SK-N-SH (cell line): ENCODE measurements at places on chromosomes 13 and 19. TPM values are rescaled to one million over a fixed set of nuclear protein-coding genes. Genes with fewer than 3 reads are reported as not detected.

DNA sequence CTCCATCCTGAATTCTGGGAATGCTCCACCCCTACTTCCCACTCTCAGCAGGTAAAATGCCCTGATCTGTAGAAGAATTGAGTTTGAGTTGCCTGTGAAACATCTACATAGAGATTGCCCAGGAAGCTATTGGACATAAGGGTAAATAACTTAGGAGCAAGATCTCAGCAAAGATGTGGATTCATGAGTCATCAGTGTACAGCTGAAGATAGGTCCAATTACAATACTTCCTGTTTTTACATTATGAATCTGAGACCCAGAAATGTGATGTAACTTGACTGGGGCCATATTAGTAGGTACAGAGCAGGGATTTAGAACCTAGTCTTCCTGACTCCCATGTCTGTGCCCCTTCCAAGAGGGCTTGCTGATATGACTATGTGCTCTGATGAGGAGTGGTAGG is 79.4 kb upstream of the FNDC3A start:
- H3K4me1 ChIP-seq, result no peaks in the 10 kb centered on the region
- no peak overlapping the region for H3K27ac ChIP-seq
- H3K4me3 ChIP-seq, result no peak overlapping the region
- H3K36me3 ChIP-seq, result no peaks in the 10 kb centered on the region

DNA sequence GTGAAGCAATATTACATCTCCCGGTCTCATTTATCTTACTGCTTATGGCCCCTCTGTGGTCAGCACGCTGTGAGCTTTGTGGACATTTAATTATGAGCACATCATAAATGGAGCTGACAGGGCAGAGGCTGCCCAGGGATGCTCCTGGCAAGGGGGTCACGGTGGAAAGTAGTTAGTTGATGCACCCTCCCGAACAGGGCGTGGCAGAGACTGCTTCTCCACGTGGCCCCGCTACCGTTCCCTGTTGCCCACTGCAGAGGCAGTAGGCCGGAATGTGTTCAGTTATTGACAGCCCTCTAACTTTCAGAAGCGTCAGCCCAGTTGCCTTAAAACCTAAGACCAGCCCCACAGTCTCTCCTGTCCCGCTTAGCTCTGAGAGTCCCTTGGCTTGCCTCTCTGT is 180.3 kb upstream of the ZNF507 start:
- no peak overlapping the region for H3K4me3 ChIP-seq
- no peaks in the 10 kb centered on the region for H3K36me3 ChIP-seq
- H3K27ac ChIP-seq, result no peak overlapping the region
- H3K27me3 ChIP-seq, result no peaks in the 10 kb centered on the region
- H3K4me1 ChIP-seq, result no peaks in the 10 kb centered on the region; the same call in 1 of the 2 replicates
- DNase-seq, result no peak

The PEAK3 gene
- not detected in 2 replicates for polyA plus RNA-seq

The APLP1 gene
- polyA plus RNA-seq, result 31.8 and 66.7 TPM in 2 replicates

The KLK12 gene
- not detected in 2 replicates for polyA plus RNA-seq

The IZUMO4 gene
- 4.6 and 10.3 TPM in 2 replicates for polyA plus RNA-seq
